ENCODE measurements at places on chromosomes 12 and 14. TPM values are rescaled to one million over a fixed set of nuclear protein-coding genes. Genes with fewer than 3 reads are reported as not detected.

The TBC1D30 gene
- total RNA-seq, result 91.0 TPM

The LRRK2 gene
- 8.2 TPM for total RNA-seq

The SLC6A15 gene
- total RNA-seq, result not detected

The NCAPD2 gene
- total RNA-seq, result 9.3 TPM

The FLRT2 gene
- 37.6 TPM for total RNA-seq

The CELA1 gene
- total RNA-seq, result not detected

The ZNF26 gene
- total RNA-seq, result 8.6 TPM

The DIABLO gene
- 15.8 TPM for total RNA-seq

The IQSEC3 gene
- 1.6 TPM for total RNA-seq

The RNF31 gene
- total RNA-seq, result 83.1 TPM

The FAM186B gene
- total RNA-seq, result 0.78 TPM

The AVPR1A gene
- 2.0 TPM for total RNA-seq

The GYS2 gene
- not detected for total RNA-seq

The ARHGEF40 gene
- total RNA-seq, result 58.4 TPM

The BIN2 gene
- 1.3 TPM for total RNA-seq

The ACOT6 gene
- total RNA-seq, result not detected

The KRT8 gene
- total RNA-seq, result 394 TPM

The BCL2L14 gene
- total RNA-seq, result 14.5 TPM

The LUM gene
- total RNA-seq, result 93.7 TPM

The DAO gene
- not detected for total RNA-seq

The HOXC12 gene
- total RNA-seq, result not detected

The MDM1 gene
- 10.9 TPM for total RNA-seq

The C12orf76 gene
- 2.0 TPM for total RNA-seq

The MYH6 gene
- 0.26 TPM for total RNA-seq

The COA8 gene
- total RNA-seq, result 32.2 TPM

The SPRYD4 gene
- 1.6 TPM for total RNA-seq

The FGF6 gene
- total RNA-seq, result not detected

The RD3L gene
- not detected for total RNA-seq

The KLRD1 gene
- total RNA-seq, result 0.78 TPM

The KRT2 gene
- not detected for total RNA-seq

The TMEM132D gene
- total RNA-seq, result under 0.01 TPM

The HCFC2 gene
- 14.5 TPM for total RNA-seq

The SAMD15 gene
- total RNA-seq, result not detected

The TAS2R9 gene
- total RNA-seq, result not detected

The BCAT1 gene
- total RNA-seq, result 30.0 TPM

The VRTN gene
- not detected for total RNA-seq

The TC2N gene
- 105 TPM for total RNA-seq

The MAP3K9 gene
- total RNA-seq, result 10.9 TPM

The SLC35E3 gene
- total RNA-seq, result 2.6 TPM

The BMP4 gene
- total RNA-seq, result 5.9 TPM

The WIF1 gene
- total RNA-seq, result 0.78 TPM

The TMEM119 gene
- 6.5 TPM for total RNA-seq

The IFNG-AS1 gene
- total RNA-seq, result not detected

The SERPINA5 gene
- total RNA-seq, result 101 TPM

The PPM1H gene
- total RNA-seq, result 6.3 TPM

The TM9SF1 gene
- 57.9 TPM for total RNA-seq

The SCARB1 gene
- 16.5 TPM for total RNA-seq

The CNPY2 gene
- 103 TPM for total RNA-seq

The SOAT2 gene
- total RNA-seq, result not detected

The MYH7 gene
- total RNA-seq, result 2.0 TPM

The ALKBH1 gene
- 2.9 TPM for total RNA-seq

The KRT75 gene
- not detected for total RNA-seq

All from body of pancreas (tissue), 4 donors.